ENCODE measurements at places on chromosomes 3 and 15. TPM values are rescaled to one million over a fixed set of nuclear protein-coding genes. Genes with fewer than 3 reads are reported as not detected.

The ACAN gene
- 11.4 TPM for total RNA-seq

GRCh38 chr3:29064085-29064484 lies 216.8 kb upstream of the RBMS3 start:
- no peak overlapping the region for H3K4me3 ChIP-seq
- DNase-seq: no peak
- no peaks in the 10 kb centered on the region for H3K27me3 ChIP-seq

DNA sequence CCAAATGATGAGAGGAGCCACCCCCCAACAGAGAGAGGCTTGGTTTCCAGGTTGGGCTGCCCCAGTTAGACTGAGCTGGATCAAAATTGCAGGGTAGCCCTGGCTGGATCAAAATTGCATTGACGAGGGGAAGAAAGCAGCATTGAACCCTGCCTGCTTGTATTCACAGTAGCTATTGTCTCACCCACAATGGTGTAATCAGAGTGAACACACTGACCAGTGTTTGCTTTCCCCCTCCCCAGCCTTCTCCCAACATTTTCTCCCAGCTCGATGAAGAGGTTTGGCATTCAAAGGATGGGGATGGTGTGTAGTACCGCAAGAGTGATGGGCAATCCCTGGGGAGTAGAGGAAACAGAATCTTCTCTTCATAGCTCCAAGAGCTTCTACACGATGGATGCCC lies 223.8 kb downstream of the ADAMTS9 start:
- H3K36me3 ChIP-seq: no peaks in the 10 kb centered on the region
- H3K27me3 ChIP-seq: no peaks in the 10 kb centered on the region

GRCh38 chr15:28975766-28976179 lies 90.0 kb downstream of the APBA2 start:
- H3K27me3 ChIP-seq: no peaks in the 10 kb centered on the region
- no peak overlapping the region for H3K4me3 ChIP-seq
- H3K4me1 ChIP-seq: no peaks in the 10 kb centered on the region
- no peak for DNase-seq
- H3K36me3 ChIP-seq: no peaks in the 10 kb centered on the region

- DNase-seq: no peak
- no peak overlapping the region for H3K4me3 ChIP-seq
- H3K4me1 ChIP-seq: no peaks in the 10 kb centered on the region
- no peak overlapping the region for H3K27ac ChIP-seq
Measured at GRCh38 chr3:124731760-124732159, 1.5 kb downstream of the UMPS start.

Data from tibial nerve (tissue), 4 donors.